ENCODE measurements at places on chromosomes 1 and 21.

GRCh38 chr1:30511563-30511962 is 211.8 kb downstream of the MATN1 start:
- no peak for DNase-seq

- no peak for DNase-seq
Observed at GRCh38 chr1:74976491-74976890, 157.7 kb upstream of the LHX8 start.

- DNase-seq, result no peak
Observed at GRCh38 chr1:114072246-114072645, 81.4 kb downstream of the SYT6 start.

DNA sequence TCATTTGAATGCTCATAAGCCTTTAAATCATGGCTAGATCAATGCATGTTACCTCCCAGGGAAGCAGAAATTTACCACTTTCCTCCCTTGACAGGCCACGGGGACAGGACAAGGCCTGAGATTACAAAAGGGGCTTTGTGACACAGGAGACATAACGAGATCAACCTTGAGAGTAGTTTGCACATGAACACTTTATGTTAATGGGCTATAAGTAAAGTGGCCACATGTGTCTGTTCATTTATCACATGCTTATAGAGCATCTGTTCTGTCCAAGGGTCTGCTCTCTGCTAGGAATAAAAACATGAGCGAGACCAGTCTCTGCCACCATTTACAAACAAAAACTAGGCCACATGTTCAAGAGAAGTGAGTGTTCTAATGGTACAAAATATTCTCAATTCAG is 144.1 kb upstream of the C8B start:
- peak; percentile 10 for DNase-seq

GRCh38 chr1:61436016-61436415 is 288.9 kb downstream of the TM2D1 start:
- no peak for DNase-seq

- DNase-seq, result no peak
Observed at GRCh38 chr1:58392083-58392482, 154.4 kb downstream of the OMA1 start.

DNA sequence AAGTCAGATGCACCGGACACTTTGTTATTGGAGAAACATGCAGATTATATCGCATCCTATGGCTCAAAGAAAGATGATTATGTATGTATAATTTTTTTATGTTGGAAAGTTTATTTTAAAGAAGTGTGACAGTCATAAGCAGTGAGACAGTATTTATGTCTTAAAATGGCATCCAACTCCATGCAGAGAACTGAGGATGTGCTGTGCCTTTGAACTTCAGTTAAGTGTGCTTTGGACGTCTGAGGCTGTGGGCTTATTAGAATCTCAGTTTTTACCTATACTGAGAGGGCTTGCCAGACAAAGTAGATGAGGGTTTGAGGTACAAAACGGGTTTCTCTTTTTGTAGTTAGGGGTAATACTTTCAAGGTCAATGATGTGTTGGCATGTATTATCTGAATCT is 1.5 kb downstream of the RABGGTB start:
- DNase-seq, result no peak

- no peak for DNase-seq
Observed at GRCh38 chr1:168552961-168553360, 9.2 kb upstream of the XCL2 start.

- DNase-seq, result no peak
Observed at GRCh38 chr1:59553371-59553770, 256.5 kb downstream of the FGGY start.

- DNase-seq, result no peak
Observed at GRCh38 chr21:46003575-46004007, 22.0 kb downstream of the COL6A1 start.

Data from NCI-H1105 treated with DMSO at 0.1 percent for 48 hours (cell line).